ENCODE measurements at places on chromosomes 6 and 20.

DNA sequence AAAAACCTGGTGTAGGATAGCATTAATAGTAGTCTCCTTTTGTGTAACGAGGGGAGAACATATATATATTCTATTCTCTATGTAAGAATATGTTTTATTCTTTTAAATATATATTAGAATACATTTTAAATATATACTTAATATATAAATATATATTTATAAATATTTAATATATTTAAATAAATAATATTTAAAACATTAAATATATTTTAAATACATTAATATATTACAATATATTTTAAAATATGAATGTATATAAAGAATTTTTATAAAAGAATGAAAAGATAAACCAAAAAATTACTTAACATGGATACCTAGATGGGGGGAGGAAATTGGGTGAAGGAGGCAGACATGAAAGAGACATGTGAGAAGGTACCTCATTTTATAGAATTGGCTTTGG, 53.0 kb upstream of the ZNF831 start:
- DNase-seq: no peak

DNA sequence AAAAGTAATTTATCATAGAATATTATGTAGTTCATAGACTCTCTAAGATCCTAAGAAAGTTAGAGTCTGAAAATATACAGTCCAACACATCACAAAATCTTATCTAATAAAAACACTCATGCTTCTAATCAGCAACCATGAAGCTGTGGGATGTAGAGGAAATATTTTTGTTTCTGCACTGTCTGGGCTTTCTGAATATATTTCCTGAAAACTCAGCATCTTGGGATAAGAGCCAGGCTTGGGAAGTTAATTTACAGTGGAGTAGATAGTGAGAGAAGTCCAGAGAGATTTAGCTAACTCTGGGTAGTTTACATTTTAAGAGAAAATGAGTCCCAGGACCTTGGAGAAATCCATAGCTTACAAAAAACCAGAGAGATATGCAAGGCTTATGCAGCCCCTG, 150.4 kb upstream of the BMP5 start:
- DNase-seq: no peak

DNA sequence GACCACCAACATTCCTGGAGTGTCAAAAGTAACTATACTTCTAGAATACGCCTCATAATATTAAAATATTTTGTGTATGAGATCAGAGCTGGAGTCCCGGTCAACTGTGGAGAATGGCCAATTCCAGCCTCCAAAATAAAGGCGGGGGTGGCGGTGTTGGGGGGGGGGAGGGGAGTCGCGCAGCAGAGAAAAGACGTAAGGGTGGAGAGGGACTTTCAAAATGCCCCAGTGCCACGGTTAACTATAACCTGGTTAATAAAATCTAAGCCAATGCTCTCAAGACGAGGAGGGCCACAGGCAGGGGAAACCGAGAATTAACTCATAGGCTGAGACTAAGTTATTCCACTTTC, 1.3 kb downstream of the NUP153 start:
- peak; percentile 29 for DNase-seq

DNA sequence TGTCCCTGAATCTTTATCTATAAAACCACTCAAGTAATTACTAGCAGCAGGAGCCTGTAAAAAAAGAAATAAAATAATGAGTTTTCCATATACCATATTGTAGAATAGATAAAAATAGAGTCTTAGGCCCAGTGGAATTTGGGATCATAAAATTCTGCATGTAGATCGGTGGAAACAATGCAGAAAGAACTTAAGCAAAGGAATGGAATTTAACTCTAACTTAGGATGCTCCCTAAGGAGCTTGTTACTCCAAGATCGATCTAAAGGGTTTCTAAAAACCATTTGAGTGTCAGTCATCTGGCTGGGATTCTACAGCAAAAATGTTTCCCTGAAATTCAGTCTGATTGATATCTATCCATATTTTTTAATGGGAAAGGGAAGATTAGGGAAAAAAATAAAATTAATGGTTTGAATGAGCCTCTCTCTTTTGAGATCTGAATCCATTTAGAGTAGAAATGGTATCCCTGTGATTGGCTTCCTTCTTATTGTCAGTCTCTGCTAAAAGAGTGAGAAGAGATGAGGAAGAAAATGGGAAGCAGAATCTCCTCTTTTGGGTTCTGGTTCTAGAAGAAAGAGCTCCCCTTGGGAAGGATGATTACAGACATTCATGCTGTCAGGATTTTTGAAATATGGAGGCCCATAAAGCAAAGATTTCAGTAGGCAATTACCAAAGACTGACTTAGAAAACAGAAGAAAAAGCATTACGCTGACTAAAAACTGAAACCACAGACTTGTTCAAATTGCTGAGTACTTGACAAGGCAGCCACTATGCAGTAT, 564.3 kb upstream of the MARCKS start:
- DNase-seq: no peak

- no peak for DNase-seq
Measured at GRCh38 chr6:11494786-11495564, 42.6 kb upstream of the TMEM170B start.

DNA sequence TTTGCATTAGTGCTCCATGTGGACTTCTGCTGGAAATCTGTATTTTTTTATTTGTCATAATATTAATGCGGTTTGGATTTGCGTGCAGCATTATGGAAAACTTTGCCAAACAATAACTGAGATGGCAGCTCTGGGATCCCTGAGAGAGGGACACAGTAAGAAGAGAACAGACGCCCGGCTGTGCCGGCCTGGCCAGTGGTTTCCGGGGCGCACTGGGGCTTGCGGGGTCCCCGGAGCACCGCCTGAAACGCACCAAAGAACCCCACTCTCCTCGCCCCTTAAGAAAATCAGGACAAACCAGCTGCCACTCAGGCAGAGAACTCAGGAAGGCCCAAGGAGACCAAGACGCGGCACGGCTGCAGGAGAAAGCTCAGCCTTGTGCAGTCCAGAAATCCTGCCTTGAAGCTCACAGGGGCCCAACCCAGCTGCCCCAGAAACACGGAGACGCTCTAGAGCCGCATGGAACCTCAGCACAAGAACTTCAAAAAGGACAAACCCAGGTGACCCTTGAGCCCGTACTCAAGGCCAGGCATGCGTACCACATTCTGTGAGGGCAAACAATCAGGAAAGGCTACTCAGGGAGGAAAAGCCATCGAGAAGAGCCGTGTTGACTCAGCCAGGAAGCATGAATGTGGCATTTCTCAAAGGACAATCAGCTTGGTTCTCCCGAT, 226.5 kb upstream of the CDYL start:
- DNase-seq: no peak

GRCh38 chr6:52180787-52181558, 5.2 kb upstream of the IL17A start:
- DNase-seq: no peak

DNA sequence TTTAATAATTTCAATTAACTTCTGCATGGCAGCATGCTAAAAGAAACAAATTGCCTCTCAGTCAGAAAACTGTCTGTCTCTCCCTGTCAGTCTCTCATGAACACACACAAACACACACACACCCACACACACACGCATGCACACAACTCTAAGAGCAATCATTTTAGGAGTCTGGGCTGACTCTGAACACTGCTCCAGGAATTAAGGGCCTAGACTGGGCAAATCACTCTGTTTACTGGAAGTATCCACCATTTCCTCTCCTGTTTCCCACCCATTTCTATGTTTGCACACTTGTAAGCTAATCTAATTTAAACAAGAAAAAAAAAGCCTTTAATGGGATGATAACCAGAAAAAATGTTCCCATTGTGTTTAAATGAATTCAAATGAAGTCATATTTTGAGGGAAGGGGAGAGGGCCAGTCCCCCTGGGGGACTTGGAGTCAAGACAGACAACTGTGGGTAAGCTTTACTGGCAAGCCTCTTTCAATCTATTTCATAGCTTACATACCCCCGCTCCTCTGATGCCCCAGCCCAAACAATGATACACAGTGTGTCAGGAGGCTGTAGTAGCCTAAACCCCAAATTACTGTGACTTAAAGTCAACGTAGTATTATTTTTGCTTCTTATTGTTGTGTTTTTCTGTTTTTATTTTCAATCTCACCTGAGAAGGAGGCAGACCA, 447.8 kb upstream of the FLRT3 start:
- no peak for DNase-seq
